ENCODE measurements at places on chromosomes 6 and 20.

- DNase-seq: no peak
Observed at GRCh38 chr6:57263739-57264138, 41.6 kb upstream of the RAB23 start.

GRCh38 chr20:19601126-19601810, 156.8 kb upstream of the RIN2 start:
- no peak for DNase-seq

DNA sequence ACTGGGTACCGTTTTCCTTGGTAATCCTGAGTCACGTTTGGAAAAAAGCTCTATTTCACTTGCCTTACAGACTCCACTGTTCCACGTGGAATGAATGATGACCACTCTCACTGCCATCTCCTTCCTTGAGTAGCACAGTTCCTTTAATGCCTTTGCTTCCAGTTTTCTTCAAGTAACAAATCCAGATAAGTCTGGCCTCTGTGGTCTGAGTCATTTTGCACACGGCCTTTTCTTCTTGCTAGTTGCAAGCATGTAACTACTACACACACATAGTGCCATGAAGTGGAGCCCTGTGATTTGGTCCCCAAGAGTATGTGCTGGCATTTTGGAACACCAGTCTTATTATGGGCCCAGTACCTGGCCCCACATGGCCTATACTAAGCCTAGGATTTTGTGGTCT, 182.8 kb downstream of the SASH1 start:
- peak; percentile 56 for DNase-seq

GRCh38 chr20:55469074-55469473, 536.2 kb downstream of the CBLN4 start:
- no peak for DNase-seq

- peak; percentile 44 for DNase-seq
Observed at GRCh38 chr20:53080969-53081871, 109.1 kb downstream of the TSHZ2 start.

DNA sequence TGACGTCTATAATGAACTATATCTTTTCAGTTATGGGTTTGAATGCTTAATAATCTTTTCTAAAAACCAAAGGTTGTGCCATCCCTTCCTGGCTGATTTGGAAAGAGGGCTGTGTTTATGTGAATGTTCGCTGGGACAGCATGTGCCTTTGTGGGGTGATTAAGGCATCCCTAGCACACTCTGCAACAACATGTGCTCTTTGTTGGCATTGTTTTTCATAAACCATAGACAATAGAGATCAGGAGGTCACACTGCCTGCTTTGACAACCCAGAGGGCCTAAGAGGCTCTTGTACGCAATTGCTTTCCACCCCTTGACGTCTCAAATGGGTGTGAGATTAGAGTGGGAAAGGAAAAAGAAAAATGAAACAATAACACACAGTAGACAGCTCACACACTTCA, 116.0 kb downstream of the LRRC1 start:
- DNase-seq: no peak

- DNase-seq: no peak
Observed at GRCh38 chr20:45047581-45048119, 53.3 kb downstream of the KCNS1 start.

DNA sequence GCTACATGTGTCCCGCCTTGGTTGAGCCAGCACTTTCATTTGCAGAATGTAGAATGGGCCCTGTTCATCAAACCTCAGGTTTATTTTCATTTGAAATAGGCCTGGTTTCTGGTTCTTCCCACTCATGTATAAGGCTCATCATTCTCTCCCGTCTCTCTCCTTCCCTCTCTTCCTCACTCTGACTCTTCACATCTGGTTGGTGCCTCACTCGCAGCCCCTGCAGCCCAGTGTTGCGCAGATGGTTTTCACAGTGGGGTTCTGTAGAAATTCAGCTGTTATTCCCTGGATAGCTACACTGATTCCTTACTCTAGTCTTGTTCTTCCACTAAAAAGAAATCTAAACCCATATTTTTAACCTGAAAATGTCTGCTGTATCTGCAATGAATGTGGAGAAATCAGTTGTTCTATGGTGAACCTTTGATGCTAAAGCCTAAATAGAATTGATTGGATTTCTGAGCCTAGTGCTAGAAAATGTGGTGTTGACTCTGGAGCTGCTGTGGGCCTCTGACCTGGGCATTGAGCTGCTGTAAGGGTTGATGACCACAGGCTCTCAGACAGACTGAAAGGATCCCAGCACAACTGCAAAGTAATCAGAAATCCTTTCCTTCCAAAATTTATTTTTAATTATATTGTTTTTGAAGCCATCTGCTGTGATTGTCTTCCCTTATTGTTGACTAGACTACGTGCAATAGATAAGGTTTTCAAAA, 150.3 kb downstream of the TMEM242 start:
- no peak for DNase-seq

- DNase-seq: no peak
Observed at GRCh38 chr6:75863001-75863400, 114.0 kb downstream of the MYO6 start.

DNA sequence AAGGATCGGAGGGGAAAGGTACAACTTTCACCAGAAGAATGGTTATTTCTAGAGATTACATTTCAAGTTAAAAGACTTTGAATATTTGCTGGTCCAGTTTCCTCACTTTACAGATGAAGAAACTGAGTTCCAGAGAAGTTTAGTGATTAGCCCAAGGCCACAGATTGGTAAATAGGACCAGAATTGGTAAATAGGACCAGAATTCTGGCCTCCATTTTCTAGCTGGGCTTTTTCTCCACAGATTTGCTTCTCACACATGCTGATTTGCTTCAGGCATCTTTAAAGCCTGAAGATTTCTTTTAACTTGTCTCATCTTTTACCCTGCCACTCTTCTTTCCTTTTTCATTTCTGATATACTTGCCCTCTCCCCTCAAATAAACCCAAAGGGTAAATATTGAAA, 5.2 kb upstream of the LIN28B start:
- no peak for DNase-seq

DNA sequence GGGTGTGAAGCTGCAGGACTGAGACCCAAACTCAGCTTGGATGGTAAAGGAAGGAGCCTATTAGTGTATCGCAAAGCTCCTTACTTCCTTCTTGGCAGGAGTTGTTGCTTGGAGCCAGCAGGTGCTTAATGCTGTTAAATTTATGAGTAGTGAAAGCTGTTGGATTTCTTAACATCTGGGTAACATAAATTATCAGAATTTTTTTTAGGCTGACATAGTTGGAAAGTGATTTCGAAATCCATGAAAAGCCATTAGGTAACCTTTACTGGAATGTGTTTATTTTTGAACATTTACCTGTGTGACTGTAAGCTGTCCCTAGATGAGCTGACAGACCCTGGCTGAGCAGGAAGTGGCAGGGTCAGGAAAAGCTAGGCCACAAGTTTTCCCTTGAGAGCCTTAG, 470.4 kb upstream of the SLC35B3 start:
- no peak for DNase-seq

DNA sequence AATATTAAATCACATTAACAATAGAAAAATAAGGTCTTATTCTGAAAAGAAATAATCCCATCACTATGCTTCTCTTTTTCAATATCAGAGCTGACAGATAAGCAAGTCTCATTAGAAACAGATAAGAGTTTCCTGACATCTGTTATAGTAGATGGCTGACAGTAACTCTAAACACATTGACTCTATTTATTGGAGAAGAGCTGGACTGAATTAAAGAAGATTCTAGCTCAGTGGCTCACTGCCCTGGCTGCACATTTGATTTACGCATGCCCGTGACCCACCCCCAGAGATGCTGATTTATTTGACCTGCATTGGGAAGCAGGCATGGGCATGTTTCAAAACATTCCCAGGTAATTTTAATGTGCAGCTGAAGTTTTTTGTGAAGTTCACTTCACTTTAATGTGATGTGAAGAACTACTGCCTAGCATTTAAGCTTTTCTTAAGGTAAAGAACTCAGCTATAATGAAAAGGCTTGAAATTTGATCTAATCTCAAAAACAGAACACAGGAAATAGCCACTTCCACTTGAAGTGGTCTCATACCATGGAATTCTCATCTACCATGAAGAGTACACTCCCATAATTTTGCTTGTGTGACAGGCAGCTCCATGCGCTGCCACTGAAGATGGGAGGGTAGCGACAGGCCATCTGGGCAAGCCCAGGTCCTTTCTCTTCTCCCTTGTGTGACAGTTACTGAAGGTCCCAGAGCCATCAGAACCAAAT, 162.3 kb downstream of the TPBG start:
- DNase-seq: no peak

DNA sequence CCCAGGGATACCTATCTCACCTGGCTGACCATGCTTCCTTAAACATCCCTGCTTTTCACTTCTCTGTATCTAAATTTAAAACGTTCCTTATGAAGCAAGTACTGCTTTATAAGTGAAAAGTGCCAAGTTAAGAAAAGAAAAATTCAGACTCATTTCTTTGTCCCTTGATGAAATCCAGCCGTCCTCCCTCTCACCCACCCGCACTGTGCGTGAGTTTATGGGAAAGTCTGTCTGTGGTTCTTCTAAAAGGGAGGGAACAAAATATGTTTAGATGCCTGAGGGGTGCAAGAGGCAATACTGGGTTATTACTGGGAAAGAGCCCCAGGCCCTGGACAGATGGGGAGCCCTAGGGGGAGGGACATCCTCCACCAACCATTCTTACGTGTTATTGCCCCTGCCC, 31.2 kb downstream of the SPDEF start:
- DNase-seq: no peak

- DNase-seq: no peak
Observed at GRCh38 chr6:162690158-162690557, 37.4 kb downstream of the PRKN start.

Data from RCC 7860 (cell line).